Breast epithelium (tissue), 4 donors: ENCODE measurements at places on chromosomes 3 and 15. TPM values are rescaled to one million over a fixed set of nuclear protein-coding genes. Genes with fewer than 3 reads are reported as not detected.
A peak's percentile ranks its signal among the peaks of the same experiment; 100 is the strongest.

GRCh38 chr3:177578488-177578887 is 381.2 kb upstream of the TBL1XR1 start:
- no peak for DNase-seq
- no peak overlapping the region for H3K4me3 ChIP-seq
- no peaks in the 10 kb centered on the region for H3K4me1 ChIP-seq
- H3K36me3 ChIP-seq, result no peaks in the 10 kb centered on the region

DNA sequence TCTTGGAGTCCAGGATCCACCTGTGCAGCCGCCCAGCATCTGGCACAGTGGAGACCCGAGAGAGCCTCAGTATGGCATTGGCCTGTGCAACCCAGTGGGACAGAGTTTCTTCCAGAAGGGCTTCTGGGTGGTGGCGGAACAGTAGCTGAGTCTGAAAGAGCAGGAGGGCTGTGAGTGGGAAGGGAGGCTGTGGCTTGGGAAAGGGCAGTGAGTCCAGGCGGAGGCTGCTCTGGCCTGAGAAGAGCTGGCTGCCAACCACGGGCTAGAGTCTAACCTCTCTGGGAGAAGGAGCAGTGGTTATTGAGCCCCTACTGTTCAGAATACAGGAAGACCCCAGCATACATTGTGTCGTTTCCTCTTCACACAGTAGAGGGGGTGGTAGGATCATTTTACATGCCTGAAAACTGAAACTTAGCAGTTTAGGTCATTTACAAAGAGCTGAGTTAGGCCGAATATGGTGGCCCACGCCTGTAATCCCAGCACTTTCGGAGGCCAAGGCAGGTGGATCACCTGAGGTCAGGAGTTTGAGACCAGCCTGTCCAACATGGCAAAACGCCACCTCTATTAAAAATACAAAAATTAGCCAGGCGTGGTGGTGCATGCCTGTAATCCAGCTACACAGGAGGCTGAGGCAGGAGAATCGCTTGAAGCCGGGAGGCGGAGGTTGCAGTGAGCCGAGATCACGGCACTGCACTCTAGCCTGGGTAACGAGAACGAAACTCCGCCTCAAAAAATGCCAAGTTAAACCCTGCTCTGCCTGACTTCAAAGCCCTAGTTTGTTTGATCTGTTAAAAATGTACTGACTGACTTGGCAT is 3.2 kb downstream of the AEN start:
- no peaks in the 10 kb centered on the region for H3K27me3 ChIP-seq
- no peak overlapping the region for H3K27ac ChIP-seq
- H3K4me3 ChIP-seq, result no peak overlapping the region
- H3K36me3 ChIP-seq, result no peaks in the 10 kb centered on the region
- peaks cover 4% of the 10 kb centered on the region for H3K4me1 ChIP-seq

- no peaks in the 10 kb centered on the region for H3K36me3 ChIP-seq
- H3K27me3 ChIP-seq, result no peaks in the 10 kb centered on the region
- no peak overlapping the region for H3K27ac ChIP-seq
These were observed 413.9 kb upstream of the MDFIC2 start for GRCh38 chr3:70726096-70726938.

DNA sequence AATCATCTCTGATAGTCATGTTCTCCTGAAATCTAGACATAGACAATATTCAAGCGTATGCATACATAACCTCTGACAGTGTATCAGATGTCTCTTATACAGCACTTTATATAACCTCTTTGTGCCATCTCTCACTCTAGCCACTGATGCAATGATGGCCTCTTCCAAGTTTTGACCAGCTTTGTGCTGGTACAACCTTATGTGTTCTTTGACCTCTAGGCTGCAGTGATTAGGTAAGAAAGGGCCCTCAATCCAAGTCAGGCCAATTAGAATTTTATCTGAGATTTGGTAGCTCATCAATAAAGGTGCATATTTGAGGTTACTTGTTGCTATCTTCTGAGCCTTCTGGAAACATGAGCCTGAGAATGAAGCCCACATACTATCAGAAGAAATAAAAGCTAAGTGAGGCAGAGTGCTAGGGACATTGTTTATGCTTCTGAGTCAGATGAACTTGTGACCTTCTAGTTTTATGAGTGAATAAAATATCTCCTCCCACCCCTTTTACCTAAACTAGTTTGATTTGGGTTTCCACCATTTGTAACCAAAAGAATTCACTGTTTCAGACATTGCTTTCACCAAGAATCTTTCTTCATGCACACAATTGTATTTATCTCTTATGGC is 283.2 kb upstream of the SUCLG2 start:
- H3K36me3 ChIP-seq, result no peaks in the 10 kb centered on the region
- no peak overlapping the region for H3K27ac ChIP-seq
- no peak for DNase-seq
- H3K4me1 ChIP-seq, result no peaks in the 10 kb centered on the region
- H3K4me3 ChIP-seq, result no peak overlapping the region

DNA sequence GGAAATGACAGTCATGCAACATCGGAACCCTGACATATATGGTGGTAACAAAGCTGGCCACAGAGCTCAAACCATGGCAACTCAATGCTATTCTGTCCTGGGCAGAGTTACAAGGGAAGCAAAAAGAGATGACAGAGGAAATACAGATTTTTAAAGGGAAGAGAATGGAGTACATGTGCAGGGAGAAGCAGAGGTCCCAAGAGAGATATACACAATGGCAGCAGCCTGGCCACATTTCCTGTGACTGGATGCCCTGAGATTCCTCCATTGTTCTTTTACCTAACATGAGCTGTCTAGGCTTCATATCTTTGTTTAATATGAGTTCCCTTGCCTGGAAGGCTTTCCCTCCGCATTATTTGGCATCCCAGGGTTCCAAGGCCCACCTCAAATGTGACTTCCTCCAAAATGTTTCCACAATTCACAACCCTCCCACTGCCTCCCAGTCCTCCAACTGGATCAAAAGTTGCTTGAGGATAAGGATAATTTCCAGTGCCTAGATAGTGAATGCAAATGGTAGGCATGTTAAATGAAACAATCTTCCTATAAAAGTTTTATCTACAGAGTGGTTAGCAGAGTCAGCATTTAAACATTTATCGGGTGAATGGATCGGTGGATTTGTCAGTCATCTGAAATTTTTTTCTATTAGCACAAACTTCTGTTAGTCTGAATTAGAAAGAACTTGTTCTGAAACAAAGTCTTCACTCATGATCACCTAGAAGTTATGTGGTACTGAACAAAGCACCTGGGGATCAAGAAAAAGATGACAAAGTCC is 86.2 kb downstream of the DHX30 start:
- H3K4me1 ChIP-seq, result no peaks in the 10 kb centered on the region
- no peak overlapping the region for H3K27ac ChIP-seq
- H3K4me3 ChIP-seq, result no peak overlapping the region
- no peak for DNase-seq
- H3K36me3 ChIP-seq, result no peaks in the 10 kb centered on the region
- H3K27me3 ChIP-seq, result no peaks in the 10 kb centered on the region

DNA sequence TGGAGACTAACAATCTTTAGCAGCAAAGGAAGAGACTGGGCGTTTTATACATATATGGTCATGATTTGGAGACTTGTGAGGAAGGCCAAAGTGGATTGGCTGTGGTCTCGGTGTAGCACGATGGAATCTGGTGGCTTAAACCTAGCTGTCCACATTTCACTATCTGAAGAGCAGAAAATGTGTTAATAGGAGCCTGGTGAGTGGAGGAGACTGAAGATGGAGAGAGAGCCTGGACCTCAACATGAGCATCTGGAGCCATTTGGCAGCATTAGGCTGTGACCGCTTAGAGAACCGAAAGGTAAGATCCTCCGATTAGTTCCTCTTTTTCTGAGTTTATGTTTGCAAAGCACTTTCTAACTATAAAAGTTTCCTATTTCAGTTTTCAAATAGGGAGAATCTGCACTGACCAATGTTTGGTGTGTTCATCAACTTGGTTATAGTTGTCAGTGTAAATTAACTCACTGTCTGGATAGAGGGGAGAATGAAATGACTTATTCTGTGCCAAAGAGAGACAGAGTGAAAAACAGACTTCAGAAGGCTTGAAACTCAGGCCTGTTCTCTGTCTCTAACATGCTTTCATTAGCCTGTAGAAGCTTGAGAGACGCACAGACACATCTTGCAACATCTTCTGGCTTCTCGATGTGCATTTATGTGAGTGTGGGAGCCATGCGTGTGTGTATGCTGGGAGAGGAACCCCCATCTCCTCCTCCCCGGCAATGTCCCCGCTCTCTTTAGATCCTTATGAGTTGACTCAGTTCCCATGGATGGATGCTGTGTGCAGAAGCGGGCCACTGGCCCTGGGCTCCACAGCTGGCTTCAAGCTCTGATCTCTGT is 244.7 kb upstream of the TBL1XR1 start:
- peaks cover 4% of the 10 kb centered on the region for H3K4me1 ChIP-seq
- H3K27me3 ChIP-seq, result no peaks in the 10 kb centered on the region
- H3K36me3 ChIP-seq, result no peaks in the 10 kb centered on the region
- H3K4me3 ChIP-seq, result no peak overlapping the region

- H3K27ac ChIP-seq, result no peak overlapping the region
- no peak for DNase-seq
- H3K27me3 ChIP-seq, result no peaks in the 10 kb centered on the region
- peak overlapping the region; percentile 66 for H3K4me3 ChIP-seq
- H3K36me3 ChIP-seq, result no peaks in the 10 kb centered on the region
These were observed 721 bp downstream of the ADAMTS7 start for GRCh38 chr15:78810362-78811123.

DNA sequence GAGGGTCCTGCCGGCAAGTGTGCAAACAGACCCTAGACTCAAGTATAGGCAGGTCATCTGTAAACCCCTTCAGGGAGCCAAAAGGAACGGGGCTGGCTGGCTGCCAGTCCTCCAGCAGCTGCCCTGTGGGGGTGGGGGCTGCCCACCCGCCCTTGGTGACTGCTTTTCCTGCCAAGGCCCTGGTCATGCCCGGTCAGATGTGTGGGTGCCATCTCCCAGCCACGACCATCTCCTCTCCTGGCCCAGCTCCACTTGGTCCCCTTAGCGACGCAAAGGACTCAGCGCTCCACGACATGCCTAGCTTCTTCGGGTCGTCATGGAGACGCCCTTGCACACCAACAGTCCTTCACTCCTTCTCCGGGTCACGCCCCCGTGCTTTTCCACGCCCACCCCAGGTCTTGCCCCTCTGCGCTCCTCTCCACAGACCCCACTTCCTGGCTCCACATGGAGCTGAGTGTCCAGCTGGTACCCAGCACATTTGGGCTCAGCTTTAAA is 2.4 kb downstream of the MUC4 start:
- H3K27ac ChIP-seq, result no peak overlapping the region
- no peaks in the 10 kb centered on the region for H3K27me3 ChIP-seq
- H3K4me1 ChIP-seq, result no peaks in the 10 kb centered on the region
- DNase-seq, result no peak
- H3K36me3 ChIP-seq, result no peaks in the 10 kb centered on the region
- no peak overlapping the region for H3K4me3 ChIP-seq

Gene NAA80
- 6.0 TPM for total RNA-seq

Gene GOLGA8K
- total RNA-seq, result 0.80 TPM

Gene CCR3
- total RNA-seq, result not detected

Gene RLBP1
- total RNA-seq, result not detected

Gene GNB5
- 18.9 TPM for total RNA-seq
